NCI-H510A (cell line): ENCODE measurements at places on chromosomes 4 and X.

GRCh38 chr4:177427192-177427591 lies 15.0 kb downstream of the AGA start:
- DNase-seq: no peak

GRCh38 chrX:56788717-56789122 lies 59.7 kb downstream of the NBDY start:
- DNase-seq: no peak

DNA sequence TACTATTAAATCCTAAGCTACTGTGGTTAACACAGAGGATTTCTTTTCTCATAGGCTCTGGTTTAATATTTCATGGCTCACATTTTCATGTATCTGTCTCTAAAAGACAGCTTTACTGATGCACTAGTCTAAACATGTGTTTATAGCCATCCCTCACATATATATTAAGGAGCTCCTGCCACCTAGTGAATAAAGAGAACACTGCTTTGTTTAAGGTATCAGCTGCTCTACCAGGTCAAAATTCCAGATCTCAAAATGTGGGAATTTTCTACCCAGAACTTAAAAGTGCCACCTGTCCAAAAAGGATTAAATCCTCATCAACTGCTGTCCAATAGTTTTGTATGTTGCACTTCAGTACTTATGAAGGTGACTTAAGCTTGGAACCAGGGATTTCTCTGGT lies 188.5 kb upstream of the TEX13C start:
- DNase-seq: no peak

- no peak for DNase-seq
Measured at GRCh38 chr4:64824591-64824990, 415.3 kb upstream of the TECRL start.

DNA sequence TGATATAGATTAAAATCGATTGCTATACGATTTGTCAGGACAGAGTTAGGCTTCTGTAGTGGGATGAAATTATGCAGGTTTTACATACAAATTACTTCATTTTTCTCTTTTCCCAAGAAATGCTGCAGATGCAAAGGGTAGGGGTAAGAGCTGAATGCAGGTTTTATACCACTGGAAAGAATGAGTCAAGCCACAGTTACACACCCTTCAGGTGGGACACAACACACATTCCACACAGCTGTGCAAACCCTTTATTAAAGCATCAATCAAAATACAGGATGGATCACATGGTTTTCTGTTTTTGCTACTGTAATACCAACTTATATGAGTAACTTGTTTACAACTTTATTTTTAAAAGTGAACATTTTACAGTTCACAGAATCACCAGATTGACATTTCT lies 39.8 kb downstream of the MFAP3L start:
- DNase-seq: no peak

DNA sequence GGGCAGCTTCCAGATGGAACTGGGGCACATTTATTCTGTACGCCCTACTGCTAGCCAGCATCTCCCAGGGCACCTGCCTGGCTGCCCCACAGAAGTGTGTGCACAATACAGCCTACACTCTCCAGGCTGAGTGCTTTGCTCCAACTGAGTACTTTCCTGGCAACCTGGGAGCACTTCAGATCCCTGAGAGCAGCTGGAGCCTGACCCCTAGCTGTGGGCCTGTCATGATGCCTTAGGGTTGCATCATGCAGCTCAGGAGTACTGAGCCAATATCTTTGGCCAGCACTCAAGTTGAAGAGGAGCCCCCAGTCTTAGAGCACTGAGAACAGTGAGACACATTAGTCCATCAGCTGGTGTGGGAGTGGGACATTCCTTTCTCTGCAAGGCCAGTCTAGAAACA lies 321.9 kb downstream of the CFAP47 start:
- no peak for DNase-seq
